Activated CD8-positive, alpha-beta memory T cell treated with anti-CD3 and anti-CD28 coated beads, Interleukin-2, amount 10 ng/mL, durations not matched to agents 7 days and 5 days (primary cell): ENCODE measurements at places on chromosomes 12 and 14. TPM values are rescaled to one million over a fixed set of nuclear protein-coding genes. Genes with fewer than 3 reads are reported as not detected.
A peak's percentile ranks its signal among the peaks of the same experiment; 100 is the strongest.

NOPCHAP1 gene
- 21.2 TPM for total RNA-seq

GPRC5D gene
- not detected for total RNA-seq

SERPINA4 gene
- not detected for total RNA-seq

KCNA5 gene
- not detected for total RNA-seq

BRI3BP gene
- 25.8 TPM for total RNA-seq

SLCO1B1 gene
- total RNA-seq: not detected

RNF31 gene
- total RNA-seq: 129 TPM

CCDC59 gene
- 60.1 TPM for total RNA-seq

CTSG gene
- total RNA-seq: not detected

AKAP5 gene
- total RNA-seq: 8.8 TPM

AGAP2 gene
- 70.7 TPM for total RNA-seq

DNA sequence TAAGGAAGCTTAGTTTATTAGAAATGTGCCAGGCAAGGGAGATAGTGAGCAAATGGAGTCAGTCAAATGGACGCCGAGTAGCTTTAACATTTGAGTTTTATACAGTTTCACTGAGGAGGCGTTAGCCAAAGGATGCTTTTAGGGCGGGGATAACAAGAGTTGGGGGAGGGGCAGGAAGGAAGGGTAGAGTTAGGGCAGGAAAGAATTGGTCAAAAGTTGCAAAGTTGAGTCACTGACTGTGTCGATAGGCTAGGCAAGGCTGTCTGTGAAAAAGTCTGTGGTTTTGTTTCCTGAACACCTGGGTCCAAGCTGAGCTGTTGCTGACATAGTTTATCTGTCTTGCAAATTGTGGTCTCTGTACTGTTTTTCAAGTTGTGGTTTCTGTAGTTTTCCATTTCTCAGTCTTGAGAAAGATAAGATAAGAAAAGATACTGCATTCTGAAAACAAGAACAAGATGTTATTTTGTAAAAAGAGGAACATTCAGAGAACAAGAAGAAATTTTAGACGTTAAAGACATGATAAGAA, 62.6 kb upstream of the RESF1 start:
- DNase-seq: peak; percentile 96

- DNase-seq: no peak
Measured at GRCh38 chr12:49665384-49665783, 41.8 kb downstream of the FMNL3 start.

GRCh38 chr14:97626088-97626487, 828.9 kb downstream of the VRK1 start:
- no peak for DNase-seq

- no peak for DNase-seq
Measured at GRCh38 chr12:104080764-104081163, 16.4 kb downstream of the HCFC2 start.

DNA sequence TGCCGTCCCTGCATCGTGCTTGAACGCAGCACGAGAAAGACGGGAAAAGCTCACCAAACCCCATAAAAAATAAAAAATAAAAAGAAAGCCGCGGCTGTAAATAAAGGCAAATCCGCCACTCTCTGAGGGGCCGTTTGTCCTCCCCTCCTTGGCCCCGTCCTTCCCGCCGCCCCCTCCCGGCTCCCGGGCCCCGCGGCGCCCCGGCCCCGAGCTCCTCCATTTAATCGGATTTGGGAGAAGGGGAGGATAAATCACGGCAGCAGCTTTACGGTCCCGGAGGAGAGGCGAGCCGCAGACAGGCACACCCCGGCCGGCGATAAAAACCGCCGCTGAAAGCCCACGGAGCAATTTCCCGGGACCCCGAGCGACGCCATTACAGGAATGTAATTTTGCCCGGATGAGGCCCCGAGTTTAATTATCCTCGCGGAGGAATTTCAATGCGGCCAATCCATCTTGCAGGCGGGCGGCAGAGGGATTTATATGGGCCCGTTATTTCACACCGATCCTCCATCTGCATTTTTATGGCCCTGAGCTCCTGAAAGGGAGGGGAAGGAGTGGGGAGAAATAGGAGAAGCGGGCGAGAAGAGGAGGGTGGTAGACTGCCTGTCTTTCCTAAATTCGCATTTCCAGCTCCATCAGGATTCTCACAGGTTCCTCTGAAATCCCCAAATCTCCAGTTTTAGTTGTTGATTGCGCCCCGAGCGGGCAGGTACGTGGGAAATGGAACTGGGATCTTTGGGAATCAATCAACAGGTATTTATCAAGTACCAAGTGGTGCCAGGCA, 1.3 kb upstream of the ATP5MC2 start:
- DNase-seq: no peak

- DNase-seq: no peak
Measured at GRCh38 chr14:63659726-63660125, 18.1 kb upstream of the WDR89 start.

GRCh38 chr12:28611449-28611848, 421.2 kb downstream of the CCDC91 start:
- no peak for DNase-seq

DNA sequence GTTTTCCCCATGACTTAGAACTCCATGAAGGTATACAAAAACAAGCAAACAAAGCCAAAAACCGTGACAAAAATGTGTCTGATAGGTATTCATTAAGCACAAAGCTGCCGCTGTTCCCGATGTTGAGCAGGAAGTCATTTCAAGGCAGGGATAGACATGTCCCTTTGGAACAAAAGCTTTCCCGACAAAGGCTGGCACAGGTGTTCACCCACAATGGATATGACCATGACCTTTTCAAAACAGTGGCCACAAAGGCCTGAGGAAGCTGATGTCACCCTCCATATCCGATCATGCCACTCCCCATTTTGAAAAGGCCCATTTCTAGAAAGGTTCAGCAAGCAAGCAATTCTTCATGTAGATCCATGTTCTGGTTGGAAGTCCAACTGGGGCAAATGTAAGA, 279.1 kb downstream of the BTG1 start:
- no peak for DNase-seq

DNA sequence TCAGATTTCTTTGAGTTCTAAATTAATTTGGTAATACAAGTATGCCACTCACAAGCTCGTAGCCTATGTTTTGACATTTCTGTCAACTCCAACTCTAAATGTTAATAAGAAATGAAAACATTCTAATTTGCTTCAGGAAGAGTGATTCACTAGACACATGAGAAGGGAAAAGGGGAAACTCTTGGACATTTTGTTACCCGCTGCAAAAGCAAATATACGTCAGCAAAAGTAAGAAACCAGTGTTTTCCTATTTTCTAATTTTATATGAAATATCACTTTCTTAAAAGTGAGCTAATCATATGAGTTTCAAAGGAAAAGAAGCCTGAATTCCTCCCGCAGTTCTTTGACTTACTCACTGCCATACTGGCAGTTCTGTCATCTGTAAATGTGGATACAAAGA, 162.3 kb downstream of the GRIP1 start:
- no peak for DNase-seq

DNA sequence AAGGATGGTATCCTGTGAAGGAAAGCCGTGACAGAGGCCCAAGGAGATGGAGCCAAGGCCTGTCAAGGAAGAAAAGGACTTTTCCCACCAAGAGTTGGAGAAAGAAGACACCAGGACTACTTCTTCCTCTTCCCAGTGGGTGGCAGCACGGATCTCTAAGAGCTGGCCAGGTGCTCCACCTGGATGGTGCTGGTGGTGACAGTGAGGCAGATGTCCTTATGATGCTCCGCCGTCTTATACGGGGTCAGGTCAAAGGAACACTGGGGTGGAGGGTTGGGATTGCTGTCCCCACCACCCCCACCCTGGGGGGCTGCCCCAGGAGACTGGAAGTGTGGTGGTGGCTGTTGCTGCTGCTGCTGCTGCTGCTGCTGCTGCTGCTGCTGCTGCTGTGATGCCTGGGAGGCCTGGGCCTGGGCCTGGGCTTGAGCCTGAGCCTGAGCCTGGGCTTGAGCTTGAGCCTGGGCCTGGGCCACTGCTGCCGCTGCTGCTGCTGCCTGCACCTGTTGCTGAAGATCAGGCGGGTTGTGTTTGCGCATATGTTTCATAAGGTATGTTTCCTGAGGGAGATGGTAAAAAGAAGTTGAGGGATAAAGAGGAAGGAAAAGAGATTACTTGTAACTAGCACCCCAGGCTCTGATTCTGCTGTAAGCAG, 4.8 kb upstream of the ING4 start:
- DNase-seq: no peak

DNA sequence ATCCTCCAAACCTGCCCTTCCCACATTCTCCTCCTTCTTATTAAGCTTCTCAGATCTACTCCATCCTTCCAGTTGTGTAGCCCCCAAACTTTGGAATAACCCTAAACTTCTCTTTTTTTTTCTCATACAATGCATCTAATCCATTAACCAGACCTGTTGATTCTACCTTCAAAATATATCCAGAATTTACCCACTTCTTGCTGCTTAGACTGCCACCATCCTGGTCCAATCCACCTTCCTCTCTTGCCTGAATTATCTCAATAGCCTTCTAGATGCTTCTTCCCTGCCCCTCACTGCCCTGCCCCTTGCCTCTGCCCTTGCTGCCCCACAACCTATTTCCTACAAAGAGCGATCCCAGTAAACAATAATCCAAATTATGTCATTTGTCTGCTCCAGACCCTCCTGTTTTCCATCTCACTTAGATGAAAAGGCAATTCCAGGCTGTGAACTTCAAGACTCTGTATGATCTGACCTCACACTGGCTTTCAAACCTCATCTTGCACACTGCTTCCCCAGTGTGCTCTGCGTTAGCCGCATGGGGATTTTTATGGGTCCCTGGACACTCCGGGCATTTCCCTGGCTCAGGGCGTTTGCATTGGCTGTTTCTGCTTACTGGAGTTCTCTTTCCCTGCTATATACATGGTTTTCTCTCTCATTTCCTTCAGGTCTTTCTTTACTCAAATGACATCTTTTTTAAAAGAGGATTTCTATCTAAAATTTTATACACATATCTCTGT, 42.6 kb upstream of the HIF1A start:
- no peak for DNase-seq

DNA sequence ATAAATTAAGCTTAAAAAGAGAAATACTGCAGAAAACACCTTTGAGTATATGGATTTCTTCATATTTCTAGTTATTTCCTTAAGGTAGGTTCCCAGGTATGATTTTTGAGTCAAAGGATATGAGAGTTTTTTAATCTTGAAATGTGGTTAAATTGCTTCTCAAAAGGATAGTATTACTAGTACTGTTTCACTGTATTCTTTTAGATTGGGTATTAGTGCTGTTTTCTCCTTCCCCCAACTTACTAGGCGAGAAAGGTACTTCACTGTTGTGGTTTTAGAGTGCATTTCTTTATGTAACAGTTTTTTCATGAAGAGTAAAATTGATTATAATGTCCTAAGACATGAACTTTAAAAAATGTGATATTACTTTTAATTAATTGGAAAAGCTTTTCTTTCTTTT, 13.5 kb downstream of the FRS2 start:
- DNase-seq: no peak

- no peak for DNase-seq
Measured at GRCh38 chr14:88210426-88210825, 112.6 kb downstream of the KCNK10 start.

- no peak for DNase-seq
Measured at GRCh38 chr12:93707836-93708235, 30.7 kb downstream of the CRADD start.

GRCh38 chr14:89842837-89843236, 111.7 kb downstream of the EFCAB11 start:
- no peak for DNase-seq

DNA sequence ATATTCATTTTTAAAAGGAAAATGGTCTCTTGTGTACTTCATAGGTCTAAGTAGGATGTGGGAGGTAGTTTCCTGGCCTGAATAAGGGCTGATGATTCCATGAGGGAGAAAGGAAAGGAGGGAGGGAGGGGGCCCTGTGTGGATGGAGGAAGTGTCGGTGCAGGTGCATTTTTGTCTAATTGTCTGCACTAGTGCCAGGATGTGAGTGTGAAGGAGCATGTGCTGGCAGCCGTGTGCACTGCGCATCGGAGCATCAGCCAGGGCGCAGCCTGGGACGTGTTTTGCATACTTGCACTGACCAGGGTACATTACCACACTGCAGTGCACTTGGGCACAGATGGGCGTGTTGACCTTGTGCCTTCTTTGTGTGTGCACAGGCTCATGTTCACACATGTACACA, 29.2 kb downstream of the SMUG1 start:
- DNase-seq: no peak

DNA sequence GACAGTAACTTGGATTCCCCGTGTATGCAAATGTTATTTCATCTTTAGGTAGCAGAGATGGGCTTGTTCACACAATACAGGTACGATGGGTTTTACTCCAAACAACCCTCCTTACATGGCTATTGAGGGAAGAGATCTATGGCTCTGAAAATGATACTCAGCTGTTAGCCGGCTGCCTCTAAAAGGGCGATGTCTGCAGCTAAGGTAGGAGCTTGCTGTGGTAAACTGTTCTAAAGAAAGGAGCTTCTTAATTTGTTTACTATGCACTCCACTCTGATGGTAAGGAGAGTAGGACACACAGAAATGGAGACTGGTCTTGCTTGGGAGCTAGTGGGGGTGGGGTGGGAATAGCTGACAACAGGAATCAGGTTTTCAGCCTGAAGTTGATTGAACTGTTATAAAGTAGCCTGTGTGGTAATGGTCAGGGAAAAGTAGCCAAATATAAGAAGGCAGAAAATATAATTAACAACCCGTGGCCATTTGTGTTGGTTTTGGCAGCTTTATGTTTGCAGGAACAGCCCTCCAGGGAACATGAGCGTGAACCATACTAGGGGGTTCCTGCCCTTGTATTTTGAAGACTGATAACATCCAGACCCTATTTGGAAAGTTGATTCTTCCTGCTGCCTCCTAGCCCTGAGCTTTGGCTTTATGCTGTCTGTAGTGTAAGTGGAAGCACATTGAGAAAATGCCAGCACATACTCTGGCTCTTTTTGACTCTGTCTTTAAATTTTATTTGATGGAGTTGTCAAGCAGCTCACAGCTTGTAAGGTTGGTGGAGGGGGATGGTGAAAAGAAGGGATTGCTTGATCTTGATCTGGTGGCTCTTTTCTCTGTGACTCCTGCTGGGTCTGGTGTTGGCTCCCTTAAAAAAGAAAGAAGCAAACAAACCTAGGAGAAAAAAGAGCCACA, 929.8 kb downstream of the DIO2 start:
- no peak for DNase-seq

DNA sequence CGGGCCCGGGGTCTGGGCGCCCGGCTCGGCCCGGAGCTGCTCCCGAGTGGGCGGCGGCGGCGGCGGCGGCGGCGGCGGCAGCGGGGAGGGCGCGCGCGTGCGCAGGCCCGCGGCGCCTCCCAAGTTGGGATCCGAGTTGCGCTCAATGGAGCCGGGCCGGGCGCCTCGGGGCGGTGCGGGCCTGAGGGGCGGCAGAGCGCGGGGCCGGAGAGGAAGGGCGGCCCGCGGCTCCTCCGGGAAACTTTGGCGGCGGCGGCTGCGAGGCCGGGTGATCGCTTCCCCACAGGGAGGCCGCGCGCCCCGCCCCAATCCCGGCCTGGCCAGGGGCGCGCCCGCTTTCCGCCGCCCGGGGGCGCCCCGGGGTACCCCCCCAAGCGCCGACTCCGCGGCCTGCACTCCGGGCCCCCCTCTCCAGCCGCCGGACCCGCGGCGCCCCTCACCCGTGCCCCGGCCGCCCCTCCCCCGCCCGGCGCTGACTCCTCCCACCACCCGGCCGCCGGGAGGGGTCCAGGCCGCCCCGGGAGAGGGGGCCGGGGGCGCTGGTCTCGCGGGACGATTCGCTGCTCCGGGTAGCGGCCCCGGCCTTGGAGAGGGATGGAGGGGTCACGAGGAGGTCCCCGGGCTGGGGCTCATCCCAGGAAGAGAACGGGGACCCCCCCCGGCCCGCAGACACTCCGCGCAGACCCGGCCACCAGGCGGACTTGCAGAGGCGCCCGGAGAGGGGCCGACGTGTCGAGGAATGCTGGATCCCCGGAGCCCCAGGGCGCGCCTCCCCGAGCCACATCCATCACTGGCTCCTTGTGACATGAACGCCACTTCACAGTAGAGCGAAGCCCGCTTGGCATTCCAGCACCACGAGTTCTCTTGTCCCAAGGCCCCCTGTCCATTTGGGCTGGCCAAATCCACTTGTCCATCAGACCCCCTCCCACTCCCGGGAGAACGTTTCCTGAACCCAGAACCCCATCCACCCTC, at the start of gene RILPL1:
TSS of gene RILPL1 (minus strand) at position 48 of the 972 bp plus-strand sequence. CDS start 237 bp downstream, outside the sequence.
- DNase-seq: peak; percentile 42
